ENCODE measurements at places on chromosomes 7 and 10.
A peak's percentile ranks its signal among the peaks of the same experiment; 100 is the strongest.

DNA sequence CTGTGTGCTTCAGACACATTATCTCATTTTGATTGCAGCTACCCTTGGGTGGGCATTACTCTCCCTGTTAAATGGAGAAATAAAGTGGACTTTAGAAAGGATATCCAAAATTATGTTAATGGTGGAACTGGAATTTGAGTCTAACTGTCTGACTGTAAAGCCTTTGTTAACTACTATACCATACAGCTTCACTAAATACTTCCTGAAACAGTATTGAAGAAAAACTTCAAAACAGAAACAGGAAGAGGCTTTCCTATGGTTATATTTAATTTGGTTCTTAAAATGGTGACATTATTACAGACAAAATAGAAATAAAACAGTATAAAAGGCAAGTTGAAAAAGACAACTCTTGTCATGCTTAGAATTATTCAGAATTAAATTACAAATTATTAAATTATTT, 25.0 kb downstream of the SPAG6 start:
- DNase-seq, result no peak

DNA sequence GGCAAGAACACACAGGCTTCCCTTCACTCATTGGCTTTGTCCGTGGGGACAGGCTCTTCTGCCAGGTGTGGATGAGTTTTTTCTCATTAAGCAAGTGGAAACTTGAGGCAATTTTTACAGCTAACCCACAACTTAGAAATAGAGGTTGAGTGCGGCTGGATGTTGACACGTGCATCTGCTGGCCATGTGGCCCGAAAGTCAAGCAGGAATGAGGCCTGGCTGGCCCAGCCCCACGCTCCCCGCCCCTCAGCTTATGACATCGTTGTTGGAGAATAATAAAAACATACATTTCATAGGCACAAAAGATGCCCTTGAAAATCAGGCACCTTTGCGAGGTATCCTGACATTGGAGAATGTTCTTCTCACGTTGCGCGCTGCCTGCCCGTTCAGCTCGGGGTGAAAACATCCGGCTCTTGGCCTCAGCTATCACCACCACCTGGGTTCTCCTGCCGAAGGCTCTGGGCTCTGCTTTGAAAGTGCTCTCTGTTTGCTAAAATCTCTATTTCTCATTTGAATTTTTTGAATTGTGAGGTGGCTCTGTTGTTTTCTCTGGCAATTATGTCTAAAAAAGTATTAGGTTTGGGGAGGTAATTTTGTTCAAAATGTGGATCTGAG, 310.7 kb downstream of the WDR37 start:
- DNase-seq, result no peak

DNA sequence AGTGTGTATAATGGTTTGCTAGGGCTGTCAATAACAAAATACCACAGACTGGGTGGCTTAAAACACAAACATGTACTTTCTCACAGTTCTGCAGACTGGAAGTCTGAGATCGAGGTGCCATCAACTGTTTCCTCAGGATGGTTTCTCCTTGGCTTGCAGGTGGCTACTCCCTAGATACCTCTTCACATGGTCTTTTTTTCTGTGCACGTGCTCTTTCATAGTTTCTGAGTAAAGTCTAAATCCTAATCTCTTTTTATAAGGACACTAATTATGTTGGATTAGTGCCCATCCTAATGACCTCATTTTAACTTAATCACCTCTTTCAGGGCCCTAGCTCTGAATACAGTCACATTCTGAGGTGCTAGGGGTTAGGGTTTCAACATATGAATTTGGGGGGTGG, 65.9 kb downstream of the AMPH start:
- no peak for DNase-seq

- DNase-seq, result no peak
Observed at GRCh38 chr10:93315246-93315645, 166.9 kb downstream of the MYOF start.

DNA sequence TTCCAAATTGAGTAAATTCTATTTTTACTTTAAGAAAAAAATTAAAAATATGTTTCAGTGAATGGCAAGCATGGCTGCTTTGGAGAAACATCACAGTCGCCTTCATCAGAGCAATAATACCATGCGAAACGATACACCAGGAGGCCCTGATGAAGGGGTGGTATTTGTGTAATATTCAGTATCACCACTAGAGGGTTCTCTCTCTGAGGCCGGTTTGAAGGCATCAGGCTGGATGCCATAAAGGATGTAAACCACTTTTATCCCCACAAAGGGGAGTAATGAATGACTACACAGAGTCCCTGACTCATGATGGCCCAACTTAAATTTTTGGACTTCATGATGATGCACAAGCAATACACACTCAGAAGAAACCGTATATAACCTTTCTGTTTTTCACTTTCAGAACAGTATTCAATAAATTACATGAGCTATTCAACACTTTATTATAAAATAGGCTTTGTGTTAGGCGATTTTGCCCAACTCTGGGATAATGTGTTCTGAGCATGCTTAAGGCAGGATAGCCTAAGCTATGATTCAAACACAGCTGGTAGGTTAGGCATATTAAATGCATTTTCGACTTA, 95.5 kb downstream of the PPP1R17 start:
- peak; percentile 69 for DNase-seq

DNA sequence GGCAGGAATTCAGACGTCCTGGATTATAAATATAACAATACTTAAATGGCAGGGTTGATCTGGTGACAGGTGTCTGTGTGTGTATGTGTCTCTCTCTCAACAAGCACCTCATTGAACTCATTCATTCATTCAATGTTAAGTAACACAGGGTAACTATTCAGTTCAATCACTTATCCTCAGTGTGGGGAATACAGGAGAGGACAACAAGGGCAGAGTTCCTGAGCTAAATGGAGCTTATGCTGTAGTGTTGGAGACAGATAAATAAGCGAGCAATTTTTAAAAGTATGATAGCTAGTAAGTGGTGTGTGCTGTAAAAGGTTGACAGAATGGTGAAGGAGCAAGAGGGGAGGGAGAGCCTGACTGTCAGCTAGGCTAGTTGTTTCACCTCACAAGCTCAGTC, 178.4 kb downstream of the DGKI start:
- DNase-seq, result no peak

DNA sequence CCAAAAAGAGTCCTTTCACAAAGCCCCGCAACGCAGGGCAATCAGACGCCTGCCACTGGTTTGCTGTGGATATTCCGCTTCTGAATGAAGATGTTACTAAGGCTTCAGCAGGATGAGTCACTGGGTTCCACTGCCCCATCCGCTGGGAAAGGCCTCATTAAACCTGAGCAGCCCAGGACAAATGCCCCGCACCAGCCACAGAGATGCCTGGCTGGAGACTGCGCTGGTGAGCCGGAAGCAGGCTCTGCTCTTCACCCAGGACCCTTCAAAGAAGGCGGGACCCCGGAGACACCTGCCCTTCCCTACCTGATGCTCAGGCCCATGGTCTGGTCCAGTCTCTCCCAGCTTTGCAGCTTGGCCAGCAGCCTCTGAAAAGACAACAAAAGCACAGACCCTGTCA, 19.8 kb downstream of the MAD1L1 start:
- DNase-seq, result no peak

DNA sequence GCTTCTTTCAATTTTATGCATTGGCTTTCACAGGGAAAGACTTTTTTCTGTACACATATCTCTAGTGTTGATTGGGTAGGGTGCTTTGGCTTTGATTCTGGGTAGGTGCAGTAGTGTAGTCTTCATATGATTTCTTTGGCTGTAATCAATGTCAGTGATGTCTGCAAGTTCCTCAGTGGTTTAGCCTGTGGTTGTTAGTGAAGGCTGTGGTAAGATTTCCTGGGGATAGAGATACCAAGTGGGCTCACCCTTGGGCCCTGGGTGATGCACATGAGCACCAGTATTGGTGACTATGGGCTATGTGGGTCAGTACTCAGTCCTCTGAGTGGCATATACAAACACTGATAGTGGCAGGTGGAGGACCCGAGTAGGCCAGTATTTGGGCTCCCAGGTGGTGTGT, 13.0 kb downstream of the GIMAP8 start:
- DNase-seq, result no peak

- no peak for DNase-seq
Observed at GRCh38 chr7:3971323-3971722, 670.3 kb downstream of the SDK1 start.

GRCh38 chr7:94561841-94562514, 52.4 kb downstream of the CASD1 start:
- no peak for DNase-seq

DNA sequence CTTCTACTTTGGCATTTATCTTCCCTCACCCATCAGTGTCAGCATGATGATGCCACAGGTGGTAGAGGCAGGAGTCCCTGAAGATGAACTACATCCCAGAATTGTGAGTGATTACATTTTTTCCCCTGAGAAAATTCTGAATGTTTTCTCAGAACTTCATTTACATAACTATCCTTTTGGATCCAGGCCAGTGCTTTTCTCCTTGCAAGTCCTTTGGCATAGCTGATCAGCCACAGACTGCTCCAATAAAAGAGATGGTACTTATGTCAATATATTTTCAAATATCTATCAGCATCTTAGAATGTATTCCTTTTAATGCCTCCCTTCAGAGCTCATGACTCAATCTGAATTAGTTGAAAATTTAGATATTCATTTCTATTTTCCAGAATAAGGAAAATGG, 135.5 kb downstream of the IQUB start:
- no peak for DNase-seq

DNA sequence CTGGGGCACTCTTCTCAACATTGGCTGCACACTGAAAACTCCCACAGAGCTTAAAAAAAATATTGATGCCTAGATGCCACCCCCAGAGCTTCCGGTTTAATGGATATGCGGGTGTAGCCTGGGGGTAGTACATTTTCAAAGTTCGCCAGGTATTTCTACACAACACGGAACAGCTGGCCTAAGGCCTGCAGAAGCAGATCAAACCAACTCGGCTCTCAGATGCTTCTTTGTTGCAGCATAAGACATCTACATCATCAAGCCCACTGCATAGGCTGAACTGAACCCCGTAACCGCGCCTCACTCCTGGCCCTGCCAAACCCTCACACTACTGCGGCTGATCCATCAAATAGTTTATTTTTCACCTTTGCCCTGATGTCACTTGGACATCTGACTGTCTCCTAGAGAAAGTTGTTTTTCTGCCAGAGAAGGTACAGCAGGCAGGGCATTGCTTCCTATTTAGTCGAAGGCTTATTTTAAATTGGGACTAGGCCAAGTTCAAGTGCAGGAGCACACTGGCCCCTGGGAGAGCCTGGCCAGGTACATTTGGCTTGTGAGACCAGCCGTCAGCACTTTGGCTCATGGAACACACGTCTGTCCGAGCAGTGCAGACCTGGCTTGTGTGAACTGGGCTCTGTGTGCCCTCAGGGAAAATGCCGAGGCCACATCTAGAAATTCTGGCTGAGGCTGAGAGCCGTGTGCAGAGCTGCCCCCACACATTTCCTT, 113.3 kb downstream of the TACC2 start:
- no peak for DNase-seq

DNA sequence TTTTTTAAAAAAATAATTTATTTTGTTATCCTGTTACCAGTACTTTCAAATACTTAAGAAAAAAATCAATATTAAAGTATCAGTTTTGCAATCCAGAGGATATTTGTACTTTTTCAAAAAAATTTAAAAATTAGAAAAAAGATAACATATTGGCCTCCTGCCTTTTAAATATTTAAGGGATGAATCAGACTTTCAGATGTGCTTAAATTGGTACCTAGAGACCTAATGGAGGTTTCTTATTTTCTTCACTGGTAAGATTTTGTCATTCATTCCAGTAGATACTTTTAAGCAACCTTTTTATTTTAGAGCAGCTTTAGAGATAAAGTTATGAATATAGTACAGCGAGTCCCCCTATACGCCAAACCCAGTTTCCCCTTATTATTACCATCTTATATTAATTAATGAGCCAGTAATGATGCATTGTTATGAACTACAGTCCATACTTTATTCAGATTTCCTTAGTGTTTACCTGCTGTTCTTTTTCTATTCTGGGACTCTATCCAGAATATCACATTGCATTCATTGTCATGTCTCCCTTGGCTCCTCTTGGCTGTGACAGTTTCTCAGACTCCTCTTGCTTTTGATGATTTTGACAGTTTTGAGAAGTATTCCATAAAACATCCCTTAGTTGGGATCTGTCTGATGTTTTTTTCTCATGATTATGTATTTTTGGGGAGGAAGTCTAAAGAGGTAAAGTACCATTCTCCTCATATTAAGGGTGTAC, 34.2 kb downstream of the BICC1 start:
- DNase-seq, result no peak

DNA sequence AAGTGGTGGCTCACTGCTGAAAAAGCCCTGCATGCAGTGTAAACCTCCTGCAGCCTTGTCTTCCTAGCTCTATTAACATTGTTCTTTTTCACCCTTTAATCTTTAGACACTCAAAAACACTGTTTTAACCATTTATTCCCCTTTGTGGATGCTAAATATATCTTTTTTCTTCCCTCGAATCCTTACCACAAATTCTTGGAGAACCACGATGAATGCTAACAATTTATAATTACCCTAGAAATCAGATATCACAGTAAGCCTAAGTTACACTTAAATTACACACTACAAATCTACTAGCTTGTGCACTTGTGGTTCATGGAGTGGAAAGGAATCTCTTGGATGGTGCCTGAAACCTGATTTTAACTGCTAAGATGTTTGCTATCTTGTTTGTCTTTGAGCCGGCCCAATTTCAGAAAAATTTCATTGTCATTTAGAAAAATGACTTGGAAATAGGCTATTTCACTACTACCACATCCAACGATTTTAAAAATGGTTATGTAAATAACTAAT, 125.1 kb upstream of the NOBOX start:
- DNase-seq, result no peak

DNA sequence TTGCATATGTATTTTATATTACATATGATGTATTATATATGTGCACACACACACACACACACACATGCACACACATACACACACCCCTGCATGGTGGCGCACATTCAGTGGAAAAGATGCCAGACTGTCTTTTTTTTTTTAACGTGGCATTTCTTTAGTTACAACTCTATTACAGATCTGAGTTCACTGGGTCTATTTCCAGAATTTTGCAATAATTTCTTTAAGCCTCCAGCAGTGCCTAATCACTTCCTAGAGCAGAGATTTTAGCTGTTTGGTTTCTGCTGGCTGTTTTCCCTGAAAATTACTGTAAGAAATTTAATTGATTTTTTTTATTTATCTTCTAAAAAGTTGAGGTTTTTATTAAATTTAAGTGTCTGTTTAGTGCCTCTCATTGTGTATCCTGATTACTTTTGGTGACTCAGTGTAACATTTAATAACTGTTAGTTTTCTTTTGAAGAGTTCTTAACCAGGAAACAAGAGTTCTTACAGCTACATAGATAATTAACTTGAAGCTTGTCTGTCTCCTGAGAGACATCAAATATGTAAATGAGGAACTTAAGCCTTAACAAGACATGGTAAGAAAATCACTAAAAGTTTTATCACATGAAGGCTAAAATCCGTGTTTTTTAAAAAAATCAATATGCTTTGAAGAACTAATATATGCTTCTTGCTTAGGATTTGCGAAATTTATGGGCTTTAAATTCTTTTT, 232.0 kb downstream of the MDFIC start:
- no peak for DNase-seq

Measured in iPS-NIHi11 (cell line).